Glomerular endothelial cell (primary cell): ENCODE measurements at places on chromosomes 11 and 22. TPM values are rescaled to one million over a fixed set of nuclear protein-coding genes. Genes with fewer than 3 reads are reported as not detected.
A peak's percentile ranks its signal among the peaks of the same experiment; 100 is the strongest.

MRGPRE gene
- not detected in 2 replicates for total RNA-seq

PDGFB gene
- 132 and 333 TPM in 2 replicates for total RNA-seq

SAA4 gene
- not detected in 2 replicates for total RNA-seq

SLC36A4 gene
- 11.6 and 13.1 TPM in 2 replicates for total RNA-seq

DNAJB7 gene
- total RNA-seq, result not detected in 2 replicates

MS4A6E gene
- total RNA-seq, result not detected in 2 replicates

TCN2 gene
- total RNA-seq, result 40.1 and 47.5 TPM in 2 replicates

ACAD8 gene
- 21.4 and 29.1 TPM in 2 replicates for total RNA-seq

MMP10 gene
- total RNA-seq, result 29.5 and 39.8 TPM in 2 replicates

RCOR2 gene
- 0.29 and 1.1 TPM in 2 replicates for total RNA-seq

GRCh38 chr11:17933708-17934107 lies 79.1 kb downstream of the SERGEF start:
- no peak for DNase-seq

DNA sequence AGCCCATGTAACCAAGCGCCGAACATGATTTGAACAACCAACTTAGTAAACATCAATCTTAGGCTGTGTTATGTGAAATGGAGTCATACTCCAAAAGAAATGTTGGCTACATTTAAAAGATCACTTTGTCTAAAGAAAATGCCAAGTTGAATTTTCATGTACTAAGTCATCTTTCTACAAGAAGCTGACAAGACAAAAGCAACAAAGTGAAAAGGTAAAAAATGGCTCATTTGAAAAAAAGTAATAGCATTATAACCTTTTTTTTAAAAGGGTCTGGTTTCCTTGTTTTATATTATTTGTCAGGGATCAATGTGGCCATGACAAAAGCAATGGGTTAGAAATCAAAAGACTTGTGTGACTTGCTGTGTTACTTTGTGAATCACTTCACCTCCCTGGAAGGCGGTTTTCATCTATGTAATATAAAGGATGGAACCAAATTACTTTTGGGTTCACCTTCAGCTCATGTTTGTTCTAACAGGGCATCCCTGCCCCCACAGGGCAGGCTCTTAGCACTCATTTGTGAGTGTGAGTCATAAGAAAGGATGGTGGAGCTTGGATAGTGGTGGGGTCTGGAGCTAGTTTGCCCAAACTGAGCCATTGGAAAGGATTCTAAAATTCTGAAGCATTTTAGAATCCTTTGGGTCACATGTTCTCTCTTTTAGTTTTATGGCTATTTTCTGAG lies 131.9 kb upstream of the MTMR2 start:
- no peak for DNase-seq

- DNase-seq, result no peak
Measured at GRCh38 chr22:20563466-20563906, 56.1 kb downstream of the MED15 start.

DNA sequence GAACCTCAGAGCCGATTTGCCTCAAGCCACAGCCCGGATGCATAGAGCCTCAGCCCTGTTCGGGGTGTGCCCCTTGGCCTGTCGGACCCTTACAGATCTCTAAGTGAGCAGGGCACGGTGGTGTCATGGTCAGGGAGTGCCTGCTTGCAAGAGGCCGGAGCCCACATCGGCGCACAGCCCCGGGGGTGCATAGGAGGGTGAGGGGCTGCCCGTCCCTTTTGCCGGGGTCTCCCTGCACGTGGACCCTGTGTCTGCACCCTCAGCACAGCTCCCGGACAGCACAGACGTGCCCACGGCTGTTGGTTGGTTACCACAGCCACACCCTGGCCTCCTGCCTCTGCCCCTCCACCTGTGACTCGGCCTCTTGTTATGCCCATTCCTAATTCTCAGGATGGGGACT lies 6.5 kb downstream of the RAB36 start:
- DNase-seq, result no peak

GRCh38 chr11:42013656-42014201 lies 554.3 kb upstream of the LRRC4C start:
- DNase-seq, result no peak

GRCh38 chr11:75428281-75428724 lies 4.7 kb downstream of the KLHL35 start:
- peak; percentile 71 for DNase-seq

DNA sequence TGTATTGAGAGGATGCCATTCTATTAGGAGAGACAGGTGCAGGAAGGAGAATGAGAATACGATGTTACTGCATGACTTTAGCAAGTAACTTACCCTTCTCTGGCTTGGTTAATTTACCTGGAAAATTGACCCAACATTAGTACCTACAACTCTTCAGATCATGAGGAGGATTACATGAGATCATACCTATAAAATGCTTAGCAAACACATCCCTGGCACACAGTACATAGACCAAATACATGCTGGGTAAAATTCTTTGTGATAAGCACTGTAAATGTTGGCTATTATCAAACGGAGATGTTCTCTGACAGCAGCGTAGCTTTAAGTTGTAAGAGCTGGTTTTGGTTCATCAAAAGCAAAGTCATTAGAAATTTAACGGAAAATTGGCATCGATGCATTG lies 28.8 kb downstream of the LARGE1 start:
- DNase-seq, result no peak

- DNase-seq, result no peak
Measured at GRCh38 chr11:102437727-102438126, 14.8 kb downstream of the TMEM123 start.

DNA sequence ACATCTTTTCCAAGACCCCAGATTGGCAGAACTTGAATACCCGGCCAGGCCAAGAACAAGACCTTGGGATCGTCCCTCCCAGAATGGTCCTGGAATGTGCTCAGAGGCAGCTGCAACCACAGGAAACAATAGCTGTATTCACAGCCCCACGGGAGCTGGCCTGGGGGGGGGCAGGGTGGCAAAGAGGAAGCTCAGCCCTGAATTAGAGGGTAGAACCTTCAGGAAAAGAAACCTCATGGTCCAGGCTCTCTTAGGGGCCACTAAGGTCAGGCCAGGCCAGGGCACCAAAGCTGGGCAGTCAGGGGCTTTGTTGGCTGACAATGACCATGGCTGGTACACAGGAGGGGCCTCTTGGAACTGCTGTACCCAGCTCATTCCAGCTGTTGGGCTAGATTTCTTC lies 17.3 kb downstream of the RPL27A start:
- DNase-seq, result no peak

GRCh38 chr11:113023228-113023627 lies 62.0 kb downstream of the NCAM1 start:
- DNase-seq, result no peak

DNA sequence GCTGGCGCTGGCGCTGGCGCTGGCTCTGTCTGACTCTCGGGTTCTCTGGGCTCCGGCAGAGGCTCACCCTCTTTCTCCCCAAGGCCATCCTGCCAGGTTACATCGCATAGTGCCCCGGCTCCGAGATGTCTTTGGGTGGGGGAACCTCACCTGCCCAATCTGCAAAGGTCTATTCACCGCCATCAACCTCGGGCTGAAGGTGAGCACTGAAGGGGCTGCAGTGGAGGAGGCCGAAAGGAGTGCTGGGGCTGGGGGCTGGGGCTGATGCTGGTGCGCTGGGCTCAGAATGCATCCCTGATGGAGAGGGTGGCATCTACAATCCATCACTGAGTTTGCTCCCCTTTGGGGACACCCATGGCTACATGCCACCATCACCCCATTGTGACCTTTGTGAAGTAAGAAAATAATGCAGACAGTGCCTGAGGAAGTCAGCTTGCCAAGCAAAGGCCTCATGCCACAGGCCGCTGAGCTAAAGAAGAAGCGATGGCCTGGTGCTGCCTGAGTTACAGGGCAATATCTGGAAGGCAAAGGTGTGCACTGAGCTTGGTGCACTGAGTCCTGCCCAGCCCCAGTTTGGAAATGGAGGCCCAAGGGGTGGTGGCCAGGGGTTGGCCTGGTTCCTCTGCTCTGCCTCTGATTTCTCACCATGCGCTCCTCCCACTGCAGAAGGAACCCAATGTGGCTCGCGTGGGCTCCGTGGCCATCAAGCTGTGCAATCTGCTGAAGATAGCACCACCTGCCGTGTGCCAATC lies 620 bp downstream of the SMPD1 start:
- no peak for DNase-seq

DNA sequence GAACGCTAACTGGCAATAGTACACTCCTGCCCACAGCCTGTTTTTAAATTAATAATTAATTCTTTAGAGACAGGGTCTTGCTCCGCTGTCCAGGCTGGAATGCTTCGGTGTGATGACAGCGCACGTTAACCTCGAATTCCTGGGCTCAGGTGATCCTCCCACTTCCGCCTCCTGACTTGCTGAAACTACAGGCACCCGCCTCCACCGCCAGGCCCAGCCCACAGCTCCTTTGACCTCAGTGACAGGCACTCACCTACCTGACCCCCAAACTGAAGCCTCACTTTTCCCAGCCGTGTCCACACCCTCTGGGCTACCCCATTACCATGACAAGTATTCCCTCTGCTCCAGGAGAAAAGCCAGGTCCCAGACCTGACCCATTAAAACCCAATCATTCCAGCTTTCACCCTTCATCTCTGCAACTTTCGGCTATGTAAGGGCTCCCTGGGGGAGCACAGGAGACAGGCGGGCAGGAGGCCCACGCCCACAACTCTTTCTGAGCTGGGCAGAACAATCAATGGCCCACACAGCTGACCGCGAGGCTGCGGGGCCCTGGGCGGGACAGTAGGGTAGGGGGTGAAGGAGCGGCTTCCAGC lies 730 bp downstream of the LMNTD2 start:
- DNase-seq, result no peak

DNA sequence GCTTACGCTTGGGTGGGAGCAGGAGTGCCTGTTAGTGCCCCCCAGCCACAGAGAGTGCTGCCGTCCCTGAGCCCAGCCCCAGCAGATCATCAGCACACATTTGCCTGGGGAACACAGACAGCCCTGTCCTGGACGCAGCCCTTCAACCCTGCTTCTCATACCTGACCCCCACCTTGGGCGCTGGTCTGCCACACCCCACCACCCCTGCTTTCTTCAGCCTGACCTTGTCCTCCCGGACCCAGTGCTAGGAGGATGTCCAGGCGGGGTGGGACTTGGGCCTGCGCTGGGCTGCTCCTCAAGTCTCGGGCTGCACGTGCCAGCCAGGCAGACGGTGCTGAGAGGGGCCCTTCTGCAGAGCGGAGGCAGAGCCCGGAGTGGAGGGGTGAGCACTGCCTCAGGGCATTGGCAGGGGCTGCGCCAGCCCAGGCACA lies 119.2 kb downstream of the KCNQ1OT1 start:
- no peak for DNase-seq

DNA sequence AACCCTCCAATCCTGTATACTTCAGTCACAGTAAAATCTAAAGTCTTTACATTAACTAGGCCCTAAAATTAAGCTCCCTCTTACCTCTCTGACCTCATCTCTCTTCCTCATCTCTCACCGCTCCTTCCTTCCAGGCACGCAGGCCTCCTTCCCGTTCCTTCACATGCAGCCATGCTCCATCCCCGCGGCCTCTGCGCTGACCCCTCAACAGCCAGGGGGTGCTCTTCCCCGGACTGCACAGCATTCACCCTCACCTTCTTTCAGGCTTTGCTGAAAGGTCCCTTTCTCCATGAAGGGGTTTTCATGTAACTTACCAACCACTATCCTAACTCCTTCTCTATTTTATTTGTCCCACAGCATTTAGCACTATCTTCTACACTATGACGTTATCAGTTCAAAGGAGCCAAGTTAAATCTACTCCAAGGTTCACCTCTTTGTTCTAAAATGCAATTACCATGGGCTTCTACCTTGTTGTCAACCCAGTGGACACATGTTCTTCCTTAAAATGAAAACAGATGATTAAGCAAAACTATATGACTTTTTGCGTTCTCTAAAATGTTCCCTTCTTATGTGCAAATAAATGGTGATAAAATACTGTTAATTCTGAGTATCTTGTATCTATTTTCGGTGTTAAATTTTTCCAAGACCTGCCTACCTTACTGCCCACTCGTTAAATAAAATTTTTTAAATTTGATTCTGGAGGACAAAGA lies 57.8 kb upstream of the APOA1 start:
- DNase-seq, result no peak

- no peak for DNase-seq
Measured at GRCh38 chr11:65781152-65781961, 581 bp upstream of the AP5B1 start.

- DNase-seq, result no peak
Measured at GRCh38 chr11:122668562-122669090, 13.1 kb downstream of the UBASH3B start.

DNA sequence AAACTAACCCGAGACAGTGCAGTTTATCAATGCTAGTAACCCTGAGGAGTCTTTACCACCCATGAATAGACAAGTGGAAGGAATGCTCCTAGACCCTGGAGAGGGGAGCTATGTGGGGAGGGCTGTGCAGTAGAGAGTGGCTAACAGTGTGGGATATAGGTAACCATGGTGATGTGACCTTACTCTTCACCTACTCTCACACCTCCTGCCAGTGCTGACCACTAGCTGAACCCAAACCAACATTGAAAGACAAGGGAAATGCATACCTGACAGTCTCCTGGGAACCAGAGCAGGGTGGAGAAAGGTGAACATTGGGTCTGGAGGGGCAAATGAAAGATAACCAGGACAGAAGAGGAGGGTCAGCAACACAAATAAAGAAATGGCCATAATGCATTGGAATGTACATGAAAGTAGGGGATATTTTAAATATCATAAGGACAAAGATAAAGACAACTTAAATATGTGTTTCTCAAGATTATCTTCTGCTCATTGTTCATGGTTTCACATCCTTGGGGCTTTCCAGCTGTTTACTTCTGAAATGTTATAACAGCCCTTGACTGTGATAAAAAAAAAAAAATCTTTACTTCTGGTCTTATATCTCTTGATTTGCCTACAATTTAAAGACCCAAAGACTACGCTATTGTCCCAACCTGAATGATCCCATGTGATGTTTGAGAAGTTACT lies 983.3 kb upstream of the TENM4 start:
- DNase-seq, result no peak

DNA sequence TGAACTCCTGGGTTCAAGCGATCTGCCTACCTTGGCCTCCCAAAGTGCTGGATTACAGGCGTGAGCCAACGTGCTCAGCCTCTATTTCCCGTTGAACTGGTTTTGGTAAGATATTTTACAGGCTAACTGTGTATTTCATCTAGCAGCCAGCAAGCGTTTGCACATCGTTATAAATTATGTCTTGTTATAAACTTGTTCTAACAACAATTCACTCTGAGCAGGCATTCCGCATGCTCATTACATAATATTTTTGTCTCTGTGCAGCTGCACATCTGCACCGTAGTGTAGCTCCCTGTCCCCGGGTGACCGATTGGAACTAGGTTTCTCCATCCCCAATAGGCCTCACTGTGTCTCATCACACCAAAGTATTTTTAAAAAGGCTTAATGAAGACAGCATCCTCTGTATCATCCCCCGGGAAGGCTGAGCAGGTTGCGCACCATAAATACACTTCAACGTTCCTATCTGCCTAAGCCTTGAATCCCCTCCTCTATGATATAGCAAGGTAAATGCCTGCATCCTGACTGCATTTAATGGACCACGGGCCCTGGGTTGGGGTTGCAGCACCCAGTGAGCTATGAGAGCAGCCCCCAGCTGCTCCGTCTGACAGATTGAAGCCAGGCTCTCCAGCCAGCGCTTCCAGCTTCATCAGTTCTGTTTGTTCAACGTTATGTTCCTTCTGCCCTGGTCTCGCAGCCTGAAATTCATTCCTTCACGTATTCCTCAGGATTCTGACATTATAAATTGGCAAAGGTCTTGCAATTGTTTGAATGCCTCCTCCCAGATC lies 47.7 kb downstream of the TST start:
- DNase-seq, result no peak

- DNase-seq, result no peak
Measured at GRCh38 chr11:122874991-122875390, 7.6 kb upstream of the JHY start.

- no peak for DNase-seq
Measured at GRCh38 chr11:91749251-91749650, 475.4 kb upstream of the FAT3 start.

GRCh38 chr11:128305588-128305987 lies 281.8 kb downstream of the ETS1 start:
- DNase-seq, result no peak
